ENCODE measurements at places on chromosomes 13 and 19. TPM values are rescaled to one million over a fixed set of nuclear protein-coding genes. Genes with fewer than 3 reads are reported as not detected.
A peak's percentile ranks its signal among the peaks of the same experiment; 100 is the strongest.

The TMIGD2 gene
- 0.55 TPM for total RNA-seq

The LILRB5 gene
- total RNA-seq = 0.09 TPM

The ZNF69 gene
- 24.5 TPM for total RNA-seq

The IL17D gene
- total RNA-seq = 0.60 TPM

The KLF1 gene
- 0.89 TPM for total RNA-seq

GRCh38 chr13:59178344-59178743 lies 985.4 kb downstream of the DIAPH3 start:
- no peaks in the 10 kb centered on the region for H3K36me3 ChIP-seq
- no peak overlapping the region for H3K27ac ChIP-seq
- peaks cover 12% of the 10 kb centered on the region for H3K4me1 ChIP-seq
- no peak for DNase-seq
- no peak overlapping the region for H3K4me3 ChIP-seq
- no peaks in the 10 kb centered on the region for H3K27me3 ChIP-seq

DNA sequence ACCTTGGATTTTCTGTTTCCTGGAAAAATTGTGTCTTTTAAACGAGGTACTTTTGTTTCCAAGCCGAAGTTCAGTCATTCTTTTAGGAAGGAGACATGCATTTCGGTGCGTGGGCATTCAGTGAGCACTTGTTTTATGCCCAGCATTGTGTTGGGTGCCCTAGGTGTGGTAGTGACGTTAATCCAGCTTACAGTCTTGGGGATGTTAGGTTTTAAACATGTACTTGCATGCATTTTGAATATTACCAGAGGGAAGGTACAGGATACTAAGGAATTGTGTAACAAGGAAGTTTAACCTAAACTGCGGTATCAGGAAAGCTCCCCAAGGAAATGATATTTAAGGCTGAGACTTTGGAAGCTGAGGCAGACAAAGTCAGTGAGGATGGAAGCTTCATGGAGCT lies 66.3 kb downstream of the ARHGAP35 start:
- no peaks in the 10 kb centered on the region for H3K27me3 ChIP-seq
- H3K36me3 ChIP-seq = peaks cover 6% of the 10 kb centered on the region
- DNase-seq = no peak
- peaks cover 33% of the 10 kb centered on the region for H3K4me1 ChIP-seq
- H3K27ac ChIP-seq = peak overlapping the region; percentile 90

DNA sequence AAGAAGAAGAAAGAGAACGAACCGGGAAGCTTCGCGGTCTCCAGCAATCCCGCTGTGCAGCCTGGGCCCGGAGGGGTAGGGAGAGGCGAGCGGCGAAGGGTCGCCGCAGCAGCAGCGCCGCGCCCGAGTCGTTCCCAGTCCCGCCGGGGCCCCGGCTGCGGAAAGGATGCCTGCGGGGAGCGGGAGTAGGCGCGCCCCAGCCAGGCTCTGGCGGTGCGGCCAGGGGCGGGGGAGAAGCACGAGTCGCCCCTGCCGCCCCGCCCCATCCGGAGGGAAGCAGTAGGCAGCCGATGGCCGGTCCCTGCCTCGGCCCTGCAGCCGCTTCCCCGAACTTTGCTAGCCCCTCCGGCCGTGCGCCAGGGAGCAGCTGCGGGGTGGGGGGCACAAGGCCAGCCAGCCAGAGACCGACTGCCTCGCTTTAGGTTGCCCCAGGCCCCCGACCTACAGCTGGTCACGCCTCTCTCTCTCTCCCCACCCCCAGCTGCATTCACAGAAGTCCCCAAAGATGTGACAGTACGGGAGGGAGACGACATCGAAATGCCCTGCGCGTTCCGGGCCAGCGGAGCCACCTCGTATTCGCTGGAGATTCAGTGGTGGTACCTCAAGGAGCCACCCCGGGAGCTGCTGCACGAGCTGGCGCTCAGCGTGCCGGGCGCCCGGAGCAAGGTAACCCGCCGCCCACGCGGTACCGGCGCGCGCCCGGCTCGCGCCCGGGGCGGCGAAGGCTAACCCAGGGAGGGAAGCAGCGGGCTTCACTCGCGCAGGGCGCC lies 1.1 kb downstream of the VSTM2B start:
- DNase-seq = peak; percentile 49
- no peaks in the 10 kb centered on the region for H3K36me3 ChIP-seq
- no peak overlapping the region for H3K27ac ChIP-seq
- H3K4me3 ChIP-seq = peak overlapping the region; percentile 69
- peaks cover 81% of the 10 kb centered on the region for H3K27me3 ChIP-seq
- peaks cover 24% of the 10 kb centered on the region for H3K4me1 ChIP-seq

DNA sequence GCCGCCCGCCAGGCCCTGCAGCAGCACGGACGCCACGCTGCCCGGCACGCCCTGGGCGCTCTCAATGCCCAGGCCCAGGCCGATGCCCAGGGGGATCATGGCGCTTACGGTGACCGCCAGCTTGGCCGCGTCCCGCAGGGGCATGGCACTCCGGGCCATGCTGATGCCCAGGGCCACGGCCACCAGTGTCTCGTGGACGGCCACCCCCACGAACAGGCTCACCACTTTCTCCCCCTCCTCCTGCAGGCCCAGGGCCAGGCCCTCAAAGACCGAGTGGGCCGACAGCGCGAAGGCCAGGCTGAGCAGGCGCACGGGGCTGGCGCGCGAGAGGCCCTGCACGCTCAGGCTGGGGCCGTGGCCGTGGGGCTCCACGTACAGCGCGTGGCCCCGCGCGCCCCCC lies 6.9 kb downstream of the SLC39A3 start:
- no peak for DNase-seq
- peaks cover 31% of the 10 kb centered on the region for H3K36me3 ChIP-seq
- no peaks in the 10 kb centered on the region for H3K27me3 ChIP-seq
- no peak overlapping the region for H3K4me3 ChIP-seq

GRCh38 chr13:90428522-90429210 lies 918.8 kb upstream of the MIR17HG start:
- H3K4me3 ChIP-seq = no peak overlapping the region
- no peaks in the 10 kb centered on the region for H3K36me3 ChIP-seq
- no peak for DNase-seq
- H3K27me3 ChIP-seq = no peaks in the 10 kb centered on the region
- H3K4me1 ChIP-seq = 0 out of 2 replicates have a peak, but pooled peaks cover 4% of the 10 kb centered on the region

GRCh38 chr19:40519352-40520322 lies 52.8 kb downstream of the SPTBN4 start:
- H3K4me1 ChIP-seq = peaks cover 3% of the 10 kb centered on the region
- H3K27ac ChIP-seq = no peak overlapping the region
- peaks cover 78% of the 10 kb centered on the region for H3K27me3 ChIP-seq
- peak overlapping the region; percentile 63 for H3K4me3 ChIP-seq
- peaks cover 5% of the 10 kb centered on the region for H3K36me3 ChIP-seq
- DNase-seq = peak; percentile 68

- H3K4me1 ChIP-seq = no peaks in the 10 kb centered on the region
- H3K36me3 ChIP-seq = no peaks in the 10 kb centered on the region
- DNase-seq = no peak
- no peaks in the 10 kb centered on the region for H3K27me3 ChIP-seq
- no peak overlapping the region for H3K4me3 ChIP-seq
- no peak overlapping the region for H3K27ac ChIP-seq
Observed at GRCh38 chr13:104766319-104766718, 1700.1 kb upstream of the SLC10A2 start.

DNA sequence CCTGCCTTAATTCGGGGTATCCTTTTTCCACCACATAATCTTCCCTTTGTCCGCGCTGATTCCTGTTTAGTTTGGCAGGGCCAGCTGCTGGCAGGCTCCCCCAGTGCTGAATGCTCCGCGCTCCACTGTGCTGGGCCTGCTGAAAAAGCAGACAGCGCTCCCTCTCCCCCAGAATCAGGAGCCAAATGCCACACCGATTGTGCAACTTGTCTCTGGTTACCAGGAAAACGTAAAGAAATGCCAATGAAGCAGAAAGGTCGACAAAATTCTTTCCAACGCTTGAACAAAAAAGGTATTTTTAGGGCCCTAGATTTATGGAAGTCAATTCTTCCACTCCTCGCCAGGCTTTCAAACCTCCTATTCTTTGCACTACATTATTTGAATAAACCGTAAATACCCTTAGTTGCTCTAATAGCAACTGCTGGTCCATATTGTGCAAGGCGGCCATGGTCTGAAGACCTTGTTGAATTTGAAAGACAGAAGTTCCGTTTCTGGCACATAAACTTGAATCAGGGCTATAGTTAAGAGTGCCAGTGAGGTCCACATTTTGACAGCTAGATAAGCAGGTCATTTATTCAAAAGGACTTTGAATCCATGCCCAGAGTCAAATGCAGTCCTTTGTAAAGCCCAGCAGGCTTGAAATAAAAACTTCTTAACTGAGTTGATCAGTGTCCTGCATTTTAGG lies 206.7 kb upstream of the RFC3 start:
- H3K36me3 ChIP-seq = no peaks in the 10 kb centered on the region
- no peak overlapping the region for H3K4me3 ChIP-seq
- H3K4me1 ChIP-seq = peaks cover 34% of the 10 kb centered on the region
- DNase-seq = no peak
- peak overlapping the region; percentile 14 for H3K27ac ChIP-seq

DNA sequence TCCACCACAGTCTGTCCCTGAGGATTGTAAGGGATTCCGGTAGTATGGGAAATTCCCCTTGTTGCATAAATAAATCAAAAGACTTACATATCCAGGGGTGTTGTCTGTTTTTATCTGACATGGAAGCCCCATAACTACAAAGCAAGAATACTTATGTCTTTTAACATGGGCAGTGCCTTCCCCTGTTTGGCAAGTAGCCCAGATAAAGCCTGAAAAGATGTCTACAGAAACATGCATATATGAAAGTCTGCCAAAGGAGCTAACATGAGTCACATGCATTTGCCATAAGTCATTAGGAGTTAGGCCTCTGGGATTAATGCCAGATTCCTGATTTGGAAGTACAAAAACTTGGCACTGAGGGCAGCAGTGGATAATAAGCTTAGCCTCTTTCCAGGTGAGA lies 62.1 kb downstream of the ZNF737 start:
- H3K27ac ChIP-seq = no peak overlapping the region
- peaks cover 29% of the 10 kb centered on the region for H3K36me3 ChIP-seq
- no peaks in the 10 kb centered on the region for H3K4me1 ChIP-seq
- H3K27me3 ChIP-seq = peaks cover 4% of the 10 kb centered on the region

- no peak overlapping the region for H3K4me3 ChIP-seq
- H3K27me3 ChIP-seq = no peaks in the 10 kb centered on the region
- H3K4me1 ChIP-seq = peaks cover 24% of the 10 kb centered on the region
- no peak overlapping the region for H3K27ac ChIP-seq
- peaks cover 9% of the 10 kb centered on the region for H3K36me3 ChIP-seq
- DNase-seq = no peak
Observed at GRCh38 chr13:106505732-106506131, 29.7 kb downstream of the EFNB2 start.

DNA sequence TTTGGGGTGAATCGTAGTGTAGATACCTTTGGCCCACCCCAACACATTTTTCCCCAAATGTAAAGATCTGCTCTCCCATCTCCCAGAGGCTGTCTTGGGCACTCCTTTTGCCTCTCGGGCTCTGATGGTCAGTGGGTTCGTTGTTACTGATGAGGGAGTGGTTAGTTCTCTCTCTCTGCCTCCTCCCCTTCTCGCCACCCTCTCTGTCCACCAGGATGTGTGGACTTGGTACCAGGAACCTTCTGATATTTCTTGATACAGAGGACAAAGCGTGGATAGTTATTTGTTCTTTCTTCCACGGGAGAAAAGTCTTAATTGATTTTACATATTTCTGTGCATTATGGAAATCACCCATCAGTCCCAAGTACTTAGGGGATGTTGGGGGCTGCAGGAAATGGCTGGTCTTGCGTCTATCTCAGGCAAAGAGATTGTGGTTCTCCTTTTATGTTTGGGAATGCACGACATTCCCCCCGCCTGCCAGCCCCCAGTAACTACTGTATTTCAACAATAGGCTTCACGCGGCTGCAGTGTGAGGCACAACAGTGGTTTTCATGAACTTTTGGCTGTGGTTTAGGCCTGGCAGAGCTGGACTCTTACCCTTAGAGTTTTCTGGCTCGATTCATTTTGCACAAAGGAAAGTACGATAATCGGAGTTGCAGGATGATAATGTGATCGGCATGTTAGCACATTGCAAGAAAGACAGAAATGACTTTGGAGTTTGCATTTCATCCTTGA lies 79.0 kb upstream of the ZNF536 start:
- H3K4me3 ChIP-seq = no peak overlapping the region
- no peaks in the 10 kb centered on the region for H3K27me3 ChIP-seq
- no peak for DNase-seq

DNA sequence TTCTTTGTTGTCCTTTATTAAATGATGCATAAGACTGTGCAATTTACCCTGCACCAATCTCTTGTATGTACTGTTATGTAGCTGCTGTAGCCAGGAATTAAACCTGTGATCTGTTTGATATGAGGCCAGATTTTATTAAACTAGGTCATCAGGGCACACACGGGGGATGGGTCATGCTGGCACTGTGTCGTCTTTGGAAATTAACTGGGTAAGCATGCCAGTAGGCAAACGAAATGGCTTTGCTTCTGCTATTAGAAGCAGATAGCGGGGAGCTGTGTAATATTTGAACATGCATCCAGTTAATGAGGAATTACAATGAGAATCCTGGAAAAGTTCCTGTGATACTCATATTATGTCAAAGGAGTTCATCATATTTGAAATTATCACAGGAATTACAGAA lies 23.5 kb downstream of the MTUS2 start:
- no peak overlapping the region for H3K4me3 ChIP-seq
- no peaks in the 10 kb centered on the region for H3K4me1 ChIP-seq
- H3K27ac ChIP-seq = no peak overlapping the region
- DNase-seq = no peak

- H3K4me3 ChIP-seq = no peak overlapping the region
- H3K27ac ChIP-seq = no peak overlapping the region
- H3K4me1 ChIP-seq = peaks cover 59% of the 10 kb centered on the region
- H3K27me3 ChIP-seq = no peaks in the 10 kb centered on the region
- no peaks in the 10 kb centered on the region for H3K36me3 ChIP-seq
Observed at GRCh38 chr19:20162821-20163220, 4.2 kb upstream of the ZNF486 start.

Data from WTC11 (cell line).